ENCODE measurements at places on chromosomes 4 and X.
A peak's percentile ranks its signal among the peaks of the same experiment; 100 is the strongest.

- DNase-seq = no peak
These were observed 232.7 kb upstream of the GATB start for GRCh38 chr4:151993521-151993920.

GRCh38 chrX:107451731-107452130 lies 2.3 kb downstream of the FRMPD3 start:
- DNase-seq = no peak

- no peak for DNase-seq
These were observed 95.2 kb upstream of the NAP1L5 start for GRCh38 chr4:88792821-88793220.

- DNase-seq = no peak
These were observed 107.6 kb downstream of the LARP1B start for GRCh38 chr4:128168701-128169100.

GRCh38 chr4:110520886-110521285 lies 44.9 kb downstream of the ENPEP start:
- DNase-seq = no peak

DNA sequence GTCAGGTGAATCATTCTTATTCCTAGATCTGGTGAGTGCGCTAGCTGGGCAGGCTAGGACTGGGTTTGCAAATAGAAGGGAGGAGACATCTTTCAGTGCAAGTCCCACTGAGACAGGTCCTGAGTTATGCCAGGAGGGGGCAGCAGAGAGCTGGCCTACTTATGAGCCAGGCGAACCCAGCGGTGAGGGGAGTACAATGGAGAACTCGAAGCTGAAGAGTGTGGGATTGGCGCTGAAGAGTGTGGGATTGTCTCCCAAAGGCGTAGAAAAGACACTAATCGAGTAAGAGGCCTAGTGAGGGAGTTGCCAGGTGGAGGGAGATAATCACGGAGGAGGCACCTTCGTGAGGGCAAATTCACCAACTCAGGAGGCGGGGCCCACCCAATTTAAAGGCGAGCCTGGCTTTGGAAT lies 91.7 kb upstream of the CXorf66 start:
- peak; percentile 52 for DNase-seq

GRCh38 chr4:6720202-6720699 lies 4.3 kb downstream of the BLOC1S4 start:
- DNase-seq = peak; percentile 70

DNA sequence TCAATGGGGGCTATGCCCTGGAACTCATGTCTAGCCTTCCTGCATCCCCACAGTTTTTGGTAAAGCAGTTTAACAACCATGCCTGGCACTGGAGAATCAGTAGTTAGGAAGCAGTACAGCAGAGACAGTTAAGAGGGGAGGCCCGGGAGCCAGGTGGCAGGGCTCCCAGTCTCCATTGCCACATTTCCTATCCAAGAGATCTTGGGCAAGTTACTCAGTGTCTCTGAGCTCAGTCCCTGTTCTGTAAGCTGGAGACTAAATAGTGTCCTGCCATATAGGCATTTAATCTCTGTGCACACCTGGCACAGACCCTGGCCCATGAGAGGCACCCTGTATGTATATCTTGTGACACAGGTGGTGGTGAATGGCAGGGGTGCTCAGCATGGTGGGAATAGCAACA lies 156.1 kb upstream of the EOLA2 start:
- DNase-seq = no peak

DNA sequence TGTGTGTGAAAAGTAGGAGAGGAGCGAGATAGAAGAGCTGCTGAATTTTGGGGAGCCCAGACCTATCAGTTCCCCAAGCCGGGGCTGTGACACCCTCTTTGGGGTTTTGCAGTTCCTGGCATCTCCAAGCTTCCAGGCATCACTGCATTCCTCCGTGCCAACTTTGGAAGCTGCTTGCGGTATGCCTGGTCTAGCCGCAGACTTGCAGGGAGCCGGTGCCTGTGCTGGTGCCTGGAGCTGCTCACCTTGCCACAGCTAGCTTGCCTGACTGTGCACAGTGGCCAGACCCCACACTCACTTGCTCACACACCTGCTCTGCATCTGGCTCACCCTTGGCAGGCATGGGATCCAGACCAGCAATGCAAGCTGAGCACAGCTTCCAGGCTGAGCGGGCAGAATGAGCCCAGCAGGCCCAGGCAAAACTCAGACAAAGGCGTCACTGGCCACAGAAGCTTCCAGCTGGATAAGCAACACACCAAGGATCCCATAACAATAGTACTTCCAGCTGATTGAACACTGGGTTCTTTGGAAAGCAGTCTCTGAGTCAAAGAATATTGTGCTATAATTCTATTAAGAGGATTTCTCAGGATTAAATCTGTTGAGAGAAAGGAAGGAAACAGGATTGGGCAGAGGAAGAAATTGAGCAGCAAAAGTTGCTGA lies 390.9 kb downstream of the TEX13C start:
- DNase-seq = no peak

GRCh38 chr4:109407027-109407737 lies 26.4 kb upstream of the SEC24B start:
- DNase-seq = no peak

DNA sequence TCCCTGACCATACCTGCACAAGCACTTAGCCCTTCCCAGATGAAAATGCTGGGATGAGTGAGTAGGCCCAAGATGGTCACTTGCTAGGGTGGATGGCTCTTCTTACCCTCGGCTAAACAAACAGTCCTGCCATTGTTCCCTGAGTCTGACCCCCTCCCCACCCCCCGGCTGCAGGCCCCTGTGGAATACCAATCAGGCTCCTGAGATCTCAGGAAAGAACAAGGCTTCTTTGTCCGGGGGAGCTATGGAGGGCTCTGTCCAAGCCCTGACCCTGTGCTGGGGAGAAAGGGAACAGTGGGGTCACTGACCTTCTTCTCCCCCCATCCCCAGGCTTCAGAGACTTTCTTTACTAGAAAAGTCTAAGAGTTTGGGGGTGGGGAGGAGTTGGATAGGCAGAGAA lies 6.0 kb downstream of the PLP1 start:
- DNase-seq = no peak

- DNase-seq = peak; percentile 16
These were observed 159.2 kb downstream of the CPEB2 start for GRCh38 chr4:15161439-15161838.

- peak; percentile 49 for DNase-seq
These were observed 28.3 kb downstream of the ENOX2 start for GRCh38 chrX:130874751-130875150.

DNA sequence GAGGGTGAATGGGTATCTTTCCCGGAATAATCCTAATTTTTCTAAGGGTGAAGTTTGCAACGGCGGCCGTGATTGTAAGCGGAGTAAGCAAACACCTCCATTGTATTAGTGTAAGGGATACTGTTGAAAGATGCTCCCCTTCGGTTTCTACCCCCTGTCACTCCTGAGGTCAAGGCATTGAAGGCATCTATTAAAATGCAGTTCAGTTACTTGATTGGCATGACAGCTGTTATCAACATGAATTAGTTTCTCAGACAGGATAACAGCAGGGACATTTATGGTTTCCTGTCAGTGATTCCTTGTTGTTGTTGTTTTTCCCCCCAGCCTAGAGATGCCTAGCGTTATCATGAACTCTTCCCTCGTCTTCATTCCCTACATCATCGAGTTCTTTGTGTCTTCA lies 552 bp downstream of the SLC25A14 start:
- DNase-seq = no peak

- DNase-seq = no peak
These were observed 209.3 kb downstream of the CHIC2 start for GRCh38 chr4:53854991-53855568.

DNA sequence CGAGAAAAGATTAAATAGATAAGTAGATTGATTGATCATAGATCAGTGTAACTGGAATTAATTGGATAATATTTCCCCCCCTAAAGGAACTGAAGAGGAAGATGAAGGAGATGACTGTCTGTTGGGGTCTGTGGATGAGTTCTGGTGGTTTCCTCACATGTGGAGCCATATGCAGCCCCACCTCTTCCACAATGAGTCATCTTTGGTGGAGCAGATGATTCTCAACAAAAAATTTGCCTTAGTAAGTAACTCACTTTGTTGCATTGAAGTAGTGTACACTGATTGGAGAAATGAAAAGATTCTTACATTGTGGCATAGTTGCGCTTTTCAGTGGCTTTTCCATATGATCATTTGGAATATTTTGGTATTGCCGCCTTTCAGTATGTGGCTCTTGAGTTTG lies 80.4 kb downstream of the NDST3 start:
- DNase-seq = peak; percentile 18

DNA sequence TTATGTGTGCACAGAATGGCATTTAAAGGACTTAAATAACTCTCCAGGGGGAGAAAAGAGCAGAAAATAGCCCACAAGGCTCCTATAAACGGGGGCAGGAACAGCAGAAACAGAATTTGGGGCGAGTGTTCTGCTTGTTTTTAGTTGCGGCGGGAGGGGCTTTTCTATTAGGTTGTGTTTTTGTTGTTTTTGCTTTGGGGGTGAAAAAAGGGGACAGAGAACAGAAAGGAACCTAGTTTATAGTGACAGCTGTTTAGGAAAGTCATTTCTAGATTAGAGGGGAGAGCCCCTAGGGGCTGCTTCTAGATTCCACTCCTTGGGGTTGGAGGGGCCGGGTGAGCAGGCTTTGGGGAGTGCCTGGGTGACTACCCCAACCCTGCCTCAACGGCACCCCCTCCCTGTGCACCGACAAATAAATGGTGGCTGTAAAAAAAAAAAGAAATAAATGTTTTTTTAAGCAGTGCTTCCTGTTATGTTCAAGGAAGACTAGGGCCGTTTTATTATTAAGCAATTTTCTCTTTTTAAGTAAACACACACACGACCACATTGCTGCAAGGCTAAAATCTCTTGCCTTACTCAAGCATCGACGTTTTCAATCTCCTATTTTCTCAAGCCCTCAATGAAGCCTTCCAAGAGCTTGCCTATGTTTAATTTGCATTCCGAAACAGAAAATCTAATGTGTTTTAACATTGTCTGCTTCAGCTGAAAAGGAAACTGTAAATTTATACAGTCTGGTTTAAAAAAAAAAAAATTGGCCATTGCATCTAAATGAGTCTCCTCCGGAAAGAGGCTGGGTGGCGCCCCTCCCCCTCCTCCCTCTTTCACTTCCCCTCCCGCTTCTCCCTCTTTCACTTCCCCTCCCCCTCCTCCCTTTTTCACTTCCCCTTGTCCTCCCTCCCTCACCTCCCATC lies 123.3 kb upstream of the TBL1X start:
- peak; percentile 64 for DNase-seq

- DNase-seq = no peak
These were observed 30.2 kb downstream of the PPP2R3B start for GRCh38 chrX:356385-357034.

DNA sequence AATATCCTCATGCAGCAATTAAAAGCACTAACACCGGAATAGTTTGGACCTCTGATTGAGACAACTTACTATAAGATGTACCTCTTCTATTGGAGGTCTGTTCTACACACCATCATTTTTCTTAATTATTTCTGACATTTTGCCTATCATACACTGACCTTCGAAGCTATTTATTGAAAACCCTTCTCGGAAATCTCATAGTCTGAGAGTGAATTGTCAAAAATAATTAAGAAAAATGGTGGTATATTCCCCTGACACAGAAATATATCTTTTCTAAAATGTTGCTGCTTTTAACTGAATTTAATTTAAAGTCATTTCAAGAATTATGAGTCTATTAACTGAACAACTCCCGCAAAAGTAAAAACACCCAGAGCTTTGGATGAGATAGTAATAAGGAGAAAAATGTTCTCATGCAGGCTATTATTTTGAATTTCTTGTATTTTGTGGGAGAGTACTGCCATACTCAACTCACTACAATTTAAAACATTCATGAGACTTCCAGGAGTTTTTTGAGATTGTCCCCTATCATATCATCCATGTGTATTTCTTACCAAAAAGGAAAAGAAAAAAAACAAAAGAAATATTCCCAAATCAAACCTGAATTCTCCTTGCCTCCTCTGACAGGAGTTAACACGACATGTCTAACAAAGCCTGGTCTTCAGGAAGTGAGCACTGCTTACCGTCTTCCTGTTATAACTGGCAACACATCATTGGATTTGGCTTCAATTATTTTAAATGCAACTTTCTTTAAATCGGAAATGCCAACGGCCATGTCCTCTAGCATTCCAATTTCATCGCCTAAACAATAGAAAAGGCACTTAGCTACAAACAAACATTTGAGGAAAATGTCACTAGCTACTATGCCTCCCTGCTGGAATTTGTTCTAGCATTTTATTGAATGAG lies 485.3 kb downstream of the IL15 start:
- DNase-seq = peak; percentile 6

GRCh38 chrX:48617542-48618340 lies 20.4 kb downstream of the WDR13 start:
- DNase-seq = peak; percentile 76

DNA sequence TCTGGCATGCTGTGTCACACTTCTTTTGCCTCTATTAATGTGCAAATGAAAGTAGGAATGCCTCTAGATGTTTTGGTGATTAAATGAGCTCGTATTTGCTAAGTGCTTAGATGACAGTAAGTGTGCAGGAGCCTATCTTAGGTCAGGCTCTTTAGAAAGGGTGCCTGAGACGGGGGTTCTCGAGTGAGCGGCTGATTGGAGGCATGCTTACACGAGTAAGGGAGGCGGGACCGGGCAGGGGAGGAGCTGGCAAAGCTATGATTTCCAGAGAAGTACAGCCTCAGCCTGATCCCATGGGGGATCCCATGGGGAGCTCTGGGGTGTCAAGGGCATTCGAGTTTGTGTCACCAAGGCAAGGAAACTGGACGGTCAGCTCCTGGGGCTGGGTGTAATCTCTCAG lies 44.8 kb downstream of the CLDN34 start:
- peak; percentile 6 for DNase-seq

DNA sequence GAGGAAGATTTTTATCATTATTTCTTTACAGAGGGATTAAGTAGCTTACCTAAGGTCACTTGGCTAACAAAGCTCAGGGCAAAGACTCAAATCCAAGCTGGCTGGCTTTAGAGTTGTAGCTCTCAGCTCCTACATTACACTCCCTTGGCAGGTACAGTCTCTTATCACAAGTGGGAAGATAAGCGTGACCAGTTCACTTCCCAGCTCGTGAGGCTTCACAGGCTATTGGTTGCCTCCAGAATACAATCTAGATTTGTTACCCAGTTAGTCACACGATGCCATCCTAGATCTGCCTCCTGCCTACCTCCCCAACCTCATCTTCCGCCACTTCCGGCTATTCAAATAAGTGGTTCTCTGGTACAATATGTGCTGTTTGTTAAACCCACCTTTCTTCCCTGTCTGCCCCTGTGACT lies 3.7 kb downstream of the MMRN1 start:
- DNase-seq = no peak

DNA sequence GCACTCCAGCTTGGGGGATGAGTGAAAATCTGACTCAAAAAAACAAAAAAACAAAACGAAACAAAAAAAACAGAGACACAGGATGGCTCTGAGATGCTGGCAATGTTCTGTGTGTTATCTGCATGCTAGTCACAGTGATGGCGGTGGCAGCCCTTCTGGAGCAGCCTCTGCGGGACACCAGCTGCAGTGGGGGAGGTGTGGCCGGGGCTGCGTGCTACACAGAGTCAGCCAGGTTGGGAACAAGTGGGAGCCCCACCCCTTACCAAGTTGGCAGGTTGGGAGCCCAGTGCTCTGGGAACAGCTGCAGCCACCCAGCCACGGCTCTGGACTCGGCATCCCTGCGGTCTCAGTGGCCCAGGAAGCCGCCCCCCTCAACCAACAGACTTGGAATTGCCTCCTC lies 206.5 kb upstream of the ZFP42 start:
- DNase-seq = no peak

- no peak for DNase-seq
These were observed 145.7 kb upstream of the TBC1D9 start for GRCh38 chr4:140901736-140902336.
